ENCODE measurements at places on chromosomes 5 and 9.

DNA sequence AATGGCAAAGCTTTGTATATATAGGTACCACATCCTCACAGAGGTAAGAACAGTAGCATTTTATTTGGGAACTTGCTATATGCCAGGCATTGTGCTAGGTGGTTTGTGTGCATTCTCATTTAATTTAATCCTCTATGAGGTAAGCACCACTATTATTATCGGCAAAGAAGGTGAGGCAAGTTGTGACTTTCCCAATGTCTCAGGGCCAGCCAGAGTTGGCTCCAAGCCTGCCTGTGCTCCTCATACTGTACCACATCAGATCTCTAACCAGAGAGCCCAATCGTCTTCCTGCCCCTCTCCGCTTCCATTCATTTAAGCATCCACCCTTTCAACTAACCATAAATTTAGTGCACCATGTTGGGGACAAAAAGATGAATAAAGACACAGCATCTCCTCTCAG is 55.1 kb downstream of the NIPSNAP3B start:
- no peak for DNase-seq

DNA sequence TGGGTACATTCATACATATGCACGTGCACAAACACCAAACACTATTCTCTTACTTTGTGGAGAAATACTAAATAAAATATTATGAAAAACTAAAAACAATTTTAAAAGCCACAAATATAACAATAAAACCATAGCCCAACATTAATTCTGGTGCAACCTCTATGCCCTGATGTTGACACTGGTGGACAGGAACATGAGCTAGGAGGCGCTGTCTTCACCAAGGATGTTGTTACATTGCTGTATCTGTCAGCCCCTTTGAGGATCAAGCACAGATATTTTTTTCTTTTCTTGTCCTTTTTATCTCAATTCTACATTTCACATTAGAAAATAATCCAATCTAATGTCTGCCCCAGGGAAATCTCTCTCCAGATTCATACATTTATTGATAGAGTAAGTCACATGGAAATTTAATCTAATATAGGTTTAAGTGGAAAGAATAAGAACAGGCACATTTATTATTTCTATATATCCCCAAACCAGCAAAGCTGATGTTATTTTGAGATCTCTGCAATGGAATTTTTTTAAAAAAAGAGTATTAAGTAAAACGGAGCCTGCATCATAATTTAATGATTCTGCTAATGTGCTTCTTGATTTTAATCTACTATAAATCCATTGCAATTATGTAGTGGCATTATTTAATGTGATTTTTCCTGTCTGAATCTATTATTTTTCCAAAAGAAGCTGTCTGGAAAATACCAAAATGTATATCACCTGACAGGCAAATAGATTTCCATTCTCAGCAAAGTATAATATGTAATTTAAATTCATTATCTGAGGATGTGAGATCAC is 716.5 kb downstream of the MTRR start:
- DNase-seq = no peak

- no peak for DNase-seq
Observed at GRCh38 chr5:118577621-118578020, 410.7 kb downstream of the DTWD2 start.

DNA sequence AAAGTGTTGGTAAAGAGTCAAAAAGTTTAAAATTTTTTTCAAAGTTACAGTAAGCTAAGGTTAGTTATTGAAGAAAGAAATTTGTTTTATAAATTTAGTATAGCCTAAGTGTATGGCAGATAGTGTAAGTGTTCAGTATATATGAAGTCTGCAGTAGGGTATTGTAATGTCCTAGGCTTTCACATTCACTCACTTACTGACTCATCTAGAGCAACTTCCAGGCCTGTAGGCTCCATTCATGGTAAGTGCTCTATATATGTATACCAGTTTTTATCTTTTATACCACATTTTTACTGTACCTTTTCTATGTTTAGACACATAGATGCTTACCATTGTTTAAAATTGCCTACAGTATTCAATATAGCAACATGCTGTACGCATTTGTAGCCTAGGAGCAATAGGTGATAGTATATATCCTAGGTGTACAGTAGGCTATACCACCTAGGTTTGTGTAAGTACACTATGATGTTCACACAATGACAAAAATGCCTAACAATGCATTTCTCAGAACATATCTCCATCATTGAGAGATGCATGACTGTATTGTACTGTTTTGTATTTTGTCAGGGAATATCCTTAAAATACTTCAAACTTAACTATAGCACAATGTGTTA is 38.5 kb downstream of the CYSTM1 start:
- DNase-seq = no peak

- no peak for DNase-seq
Observed at GRCh38 chr9:10059044-10059443, 553.8 kb downstream of the PTPRD start.

DNA sequence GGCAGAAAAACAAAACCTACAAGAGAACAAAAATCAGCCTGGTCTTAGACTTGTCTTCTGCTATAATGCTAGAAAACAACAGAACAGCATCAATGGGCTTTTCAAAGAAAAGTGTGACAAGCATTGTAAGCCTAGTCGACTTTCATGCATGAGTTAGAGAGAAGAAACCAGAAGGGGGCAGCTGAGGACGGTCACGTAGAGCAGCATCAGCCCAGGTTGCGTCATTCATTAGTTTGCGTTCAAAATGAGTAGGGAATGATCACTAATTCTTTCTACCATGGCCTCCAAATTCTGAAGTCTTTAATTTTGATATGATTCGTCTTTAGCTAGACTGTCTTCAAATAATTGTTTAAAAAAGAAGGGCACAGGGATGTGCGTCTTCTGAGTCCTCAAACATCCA is 4.7 kb upstream of the ISCA1 start:
- DNase-seq = peak; percentile 20

DNA sequence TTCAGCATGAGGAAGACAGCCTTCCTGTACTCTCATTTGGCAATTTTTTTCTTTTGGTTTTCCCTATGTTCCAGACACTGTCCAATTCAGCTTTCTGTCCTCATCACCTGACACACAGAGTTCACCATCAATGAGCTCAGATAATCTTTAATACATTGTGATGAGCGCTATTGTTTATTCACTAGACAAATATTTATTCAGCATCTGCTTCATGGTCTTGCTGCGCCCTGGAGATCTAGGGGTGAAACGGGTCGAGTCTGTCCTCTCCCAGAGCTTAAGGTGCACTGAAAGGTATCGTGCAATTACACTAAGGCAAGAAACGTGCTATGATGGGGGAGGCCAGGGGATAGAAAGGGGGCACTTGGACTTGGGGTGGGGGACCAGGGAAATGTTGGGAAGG is 281.6 kb downstream of the ZSWIM6 start:
- DNase-seq = no peak

DNA sequence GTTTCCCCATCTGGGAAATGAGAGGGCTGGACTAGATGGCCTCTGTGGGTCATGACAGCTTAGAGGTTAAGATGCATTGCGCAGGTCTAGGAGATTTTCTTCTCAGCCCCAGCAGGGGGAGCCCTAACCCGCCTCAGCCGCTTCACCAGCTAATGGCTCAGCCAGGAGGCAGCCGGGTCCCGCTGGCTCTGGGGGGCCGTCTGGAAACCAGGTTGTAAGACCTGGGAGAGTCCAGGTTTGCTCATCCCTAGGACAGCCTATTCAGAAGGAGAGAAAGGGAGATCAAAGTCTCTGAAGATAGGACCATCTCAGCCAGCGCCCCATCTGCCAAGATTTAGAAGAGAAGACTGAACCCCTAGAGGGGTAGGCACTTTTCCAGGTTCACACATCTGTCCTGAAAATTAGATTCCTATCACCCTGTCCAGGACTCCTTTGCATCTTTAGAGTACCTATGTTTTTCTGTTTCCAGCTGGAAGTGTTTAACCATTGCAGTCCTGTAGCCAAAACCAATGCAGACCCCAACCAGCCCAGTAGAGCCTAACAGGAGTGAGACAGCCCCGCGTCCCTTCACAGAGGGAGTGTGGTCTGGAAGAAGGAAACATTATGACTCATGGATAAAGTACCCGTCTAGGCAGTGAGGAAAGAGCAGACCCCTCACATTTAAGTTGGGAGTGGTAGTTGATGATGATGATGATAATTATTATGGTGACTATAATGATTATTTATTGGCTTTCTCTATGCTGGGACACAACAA is 27.5 kb downstream of the SPARC start:
- DNase-seq = peak; percentile 86

GRCh38 chr9:127452691-127453090 is 1.4 kb downstream of the LRSAM1 start:
- no peak for DNase-seq

GRCh38 chr9:96073531-96074480 is 198.3 kb downstream of the ERCC6L2 start:
- no peak for DNase-seq

DNA sequence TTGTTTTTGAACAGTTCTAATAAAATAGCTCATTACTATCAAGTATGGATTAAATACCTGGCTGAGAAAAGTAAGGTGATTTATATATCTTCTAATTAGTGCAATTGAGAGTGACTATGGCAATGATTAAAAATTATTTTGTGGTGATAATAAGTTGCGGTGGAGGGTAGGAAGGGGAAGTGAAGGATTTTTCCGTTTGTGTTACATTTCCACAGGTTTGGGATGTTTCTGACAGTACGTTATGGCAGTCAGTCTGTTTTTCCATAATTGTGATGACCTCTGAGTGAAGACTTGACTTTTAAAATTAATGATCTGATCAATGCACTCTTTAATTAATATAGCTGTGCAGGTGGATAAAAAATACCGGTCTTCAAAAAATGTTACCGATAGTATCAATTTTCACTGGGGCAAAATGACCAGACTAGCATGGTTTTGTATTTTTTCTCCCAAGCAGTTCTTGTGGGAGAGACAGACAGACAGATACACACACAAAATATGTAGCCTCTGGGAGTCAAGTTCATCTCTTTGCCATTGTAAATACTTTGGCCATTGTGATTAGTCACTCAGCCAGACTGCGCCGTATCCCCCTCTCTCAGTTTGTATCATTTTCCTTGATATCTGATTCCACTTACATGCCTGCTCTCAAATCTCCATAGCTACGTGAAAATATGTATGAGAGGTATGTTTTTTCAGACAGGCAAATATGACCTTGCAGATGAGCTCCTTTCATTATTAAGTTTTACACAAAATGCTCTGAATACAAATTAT is 60.2 kb downstream of the ARHGAP26 start:
- DNase-seq = peak; percentile 81

GRCh38 chr9:127361561-127361960 is 35.4 kb upstream of the SLC2A8 start:
- no peak for DNase-seq

GRCh38 chr5:104189909-104190308 is 627.3 kb upstream of the NUDT12 start:
- peak; percentile 12 for DNase-seq

DNA sequence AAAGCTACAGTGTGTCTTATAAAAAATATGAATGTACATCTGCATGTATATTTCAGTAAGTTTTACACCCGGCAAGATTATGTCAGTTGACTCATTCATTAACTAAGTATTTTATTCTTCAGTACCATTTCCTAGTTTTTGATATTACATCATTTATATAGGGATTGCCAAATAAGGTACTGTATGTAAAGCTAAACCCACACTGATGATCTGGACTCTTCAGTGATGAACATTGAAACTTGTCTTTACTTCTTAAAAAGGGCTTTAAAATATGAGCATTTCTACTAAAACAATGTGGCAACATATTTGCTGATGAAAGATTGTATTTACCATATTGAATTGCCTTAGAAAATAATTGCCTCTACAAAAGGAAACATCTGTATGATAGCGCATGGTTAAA is 151.8 kb upstream of the TLX3 start:
- DNase-seq = no peak

DNA sequence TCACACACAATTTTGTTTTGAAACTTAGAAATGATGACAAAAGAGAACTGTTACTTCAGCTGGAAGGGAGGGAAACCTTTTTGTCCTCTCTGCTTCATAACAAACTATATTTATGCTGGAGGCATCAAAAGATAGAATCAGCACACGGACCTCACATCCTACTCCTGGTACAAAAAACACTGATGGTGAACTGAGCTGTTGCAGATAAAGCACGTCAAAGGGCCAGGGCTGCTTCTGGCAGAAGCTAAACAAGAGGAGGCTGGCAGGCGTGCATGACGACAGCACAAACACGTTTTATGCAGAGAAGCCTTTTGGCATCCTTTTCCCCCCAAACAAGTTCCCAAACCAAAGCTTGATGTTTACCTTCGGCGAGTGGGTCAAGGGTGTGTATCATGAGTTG is 169.6 kb downstream of the SLC24A2 start:
- no peak for DNase-seq

DNA sequence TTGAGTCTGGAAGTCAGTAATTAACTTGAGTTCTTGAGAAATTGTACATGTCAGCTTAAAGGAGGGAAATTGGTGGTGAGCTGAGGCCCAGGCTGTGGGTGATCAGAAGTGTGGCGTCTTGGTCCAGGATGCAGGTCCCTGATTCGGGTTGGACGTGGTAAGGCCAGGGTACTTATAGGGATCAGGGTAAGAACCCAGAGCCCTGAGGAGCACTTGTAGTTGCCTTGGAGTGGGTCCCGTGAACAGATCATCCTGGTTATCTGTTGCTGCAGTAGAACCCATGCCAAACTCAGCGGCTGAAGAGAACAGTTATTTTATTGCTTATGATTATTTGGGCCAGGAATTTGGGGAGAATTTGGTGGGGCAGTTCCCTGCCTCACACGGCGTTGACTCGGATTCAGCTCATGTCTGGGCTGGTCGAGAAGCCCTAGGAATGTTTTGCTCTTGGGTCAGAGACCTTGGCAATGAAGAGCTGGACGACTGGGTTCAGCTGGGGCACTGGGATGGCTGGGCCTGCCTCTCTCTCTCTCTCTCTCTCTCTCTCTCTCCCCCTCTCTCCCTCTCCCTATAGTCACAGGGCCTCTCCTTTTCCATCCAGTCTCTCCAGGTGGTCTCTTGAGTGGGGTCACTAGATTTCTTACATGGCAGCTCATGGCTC is 73.1 kb downstream of the PDZD2 start:
- no peak for DNase-seq

GRCh38 chr9:33676746-33677505 is 118.4 kb upstream of the PRSS3 start:
- peak; percentile 26 for DNase-seq

- DNase-seq = no peak
Observed at GRCh38 chr5:16665601-16666000, 48.8 kb upstream of the RETREG1 start.
